GM23338 (cell line): ENCODE measurements at places on chromosomes 12 and 14.
A peak's percentile ranks its signal among the peaks of the same experiment; 100 is the strongest.

GRCh38 chr14:93010522-93011140 lies 87.7 kb downstream of the CHGA start:
- no peak for DNase-seq

GRCh38 chr14:43789458-43789857 lies 717.6 kb downstream of the FSCB start:
- DNase-seq: no peak

DNA sequence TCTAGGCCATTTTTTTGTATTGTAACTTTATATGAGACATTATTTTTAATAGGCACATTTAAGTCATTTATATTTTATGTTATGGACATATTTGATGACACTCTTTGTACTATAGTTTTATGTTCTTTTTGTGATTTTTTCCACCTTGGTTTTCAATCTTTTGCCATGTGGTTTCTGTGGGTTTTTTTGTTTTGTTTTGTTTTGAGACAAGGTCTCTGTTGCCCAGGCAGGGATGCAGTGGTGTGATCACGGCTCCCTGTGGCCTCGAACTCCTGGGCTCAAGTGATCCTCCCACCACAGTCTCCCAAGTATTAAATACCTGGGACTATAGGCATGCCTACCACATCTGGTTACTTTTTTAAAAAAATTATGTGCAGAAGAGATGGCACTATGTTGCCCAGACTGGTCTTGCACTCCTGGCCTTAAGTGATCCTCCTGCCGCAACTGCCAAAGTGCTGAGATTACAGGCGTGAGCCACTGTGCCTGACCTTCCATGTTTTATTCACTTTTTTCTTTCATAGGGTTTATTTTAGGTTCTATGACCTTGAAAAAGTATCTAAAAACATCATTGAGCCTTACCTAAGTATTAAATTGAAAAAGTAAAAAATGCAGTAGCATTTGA lies 16.3 kb downstream of the MSRB3 start:
- DNase-seq: no peak

- peak; percentile 75 for DNase-seq
Measured at GRCh38 chr14:89616852-89617341, 199.9 kb upstream of the FOXN3 start.

DNA sequence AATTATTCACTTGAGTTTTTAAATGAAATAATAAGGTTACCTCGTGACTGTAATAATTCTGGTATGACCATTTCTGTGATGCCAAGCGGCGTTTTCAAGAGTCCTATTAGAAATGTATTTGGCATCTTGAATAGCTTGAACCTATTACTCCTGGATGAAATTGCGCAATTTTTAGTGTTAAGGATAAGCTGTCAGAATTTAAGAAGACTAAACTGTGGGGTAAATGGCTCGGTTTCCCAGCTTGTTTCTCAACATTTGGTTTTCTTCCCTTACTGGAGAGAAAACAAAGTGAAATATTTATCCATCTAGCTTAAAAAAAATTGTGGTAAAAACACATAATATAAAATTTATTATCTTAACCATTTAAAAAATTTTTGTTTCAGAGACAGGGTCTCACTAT lies 26.8 kb downstream of the PCNX1 start:
- no peak for DNase-seq

DNA sequence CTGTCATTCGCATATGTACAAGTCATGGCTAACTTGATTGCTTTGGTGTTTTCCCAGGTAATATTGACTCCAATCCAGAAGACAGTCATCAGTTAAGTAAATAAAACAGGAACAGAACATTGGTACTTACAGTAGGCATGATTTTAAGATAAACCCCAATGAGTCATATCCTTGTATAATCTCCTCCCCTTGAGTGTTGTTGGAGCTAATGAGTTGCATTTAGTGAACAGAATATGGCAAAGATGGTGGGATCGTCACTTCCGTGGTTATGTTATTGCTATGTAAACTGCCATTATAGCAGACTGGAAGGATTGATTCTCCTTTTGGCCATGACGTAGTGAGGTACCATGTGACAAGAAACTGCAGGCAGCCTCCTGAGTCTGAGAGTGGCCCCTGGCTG lies 102.2 kb downstream of the TMX1 start:
- no peak for DNase-seq

- DNase-seq: peak; percentile 78
Measured at GRCh38 chr14:77498120-77498979, at the start of gene ISM2. TSS of gene ISM2 (minus strand) at chr14:77498816. CDS start at chr14:77498793, 23 bp downstream.

DNA sequence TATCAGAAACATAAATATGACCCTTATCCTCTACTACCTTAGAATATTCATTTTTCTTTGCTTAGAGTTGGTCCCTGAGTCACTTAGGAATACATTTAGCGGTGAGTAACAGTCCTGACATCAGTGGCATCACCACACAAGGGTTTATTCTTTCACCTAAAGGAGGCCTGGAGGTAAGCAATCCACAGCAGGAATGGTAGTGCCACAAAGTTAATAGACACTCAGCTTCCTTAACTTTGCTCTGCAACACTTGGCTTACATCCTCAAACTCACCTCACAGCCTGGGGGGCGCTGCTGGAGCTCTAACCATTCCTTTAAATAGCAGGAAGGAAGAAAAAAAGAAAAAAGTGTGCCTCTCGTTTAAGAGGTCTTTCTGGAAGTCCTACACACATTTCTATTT lies 29.1 kb downstream of the BBOF1 start:
- DNase-seq: peak; percentile 73
